Ascending aorta (tissue), 2 donors: ENCODE measurements at places on chromosomes 1 and 21.

GRCh38 chr1:234694661-234695060 lies 84.7 kb upstream of the IRF2BP2 start:
- DNase-seq = no peak

DNA sequence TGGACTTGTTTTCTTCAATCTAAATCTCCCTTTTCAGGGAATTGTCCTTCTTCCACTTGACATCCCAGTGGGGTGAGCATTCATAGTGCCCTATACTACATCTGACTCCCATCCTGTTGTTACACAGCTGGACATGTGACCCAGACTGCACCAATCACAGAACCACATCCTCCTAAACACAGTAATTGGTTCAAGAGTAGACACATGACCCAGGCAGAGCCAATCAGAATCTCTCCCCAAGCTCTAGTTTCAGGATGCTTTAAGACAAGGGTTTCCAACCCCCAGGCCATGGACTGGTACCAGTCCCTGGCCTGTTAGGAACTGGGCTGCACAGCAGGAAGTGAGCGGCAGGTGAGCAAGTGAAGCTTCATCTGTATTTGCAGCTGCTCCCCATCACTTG lies 5.6 kb upstream of the DDOST start:
- no peak for DNase-seq

DNA sequence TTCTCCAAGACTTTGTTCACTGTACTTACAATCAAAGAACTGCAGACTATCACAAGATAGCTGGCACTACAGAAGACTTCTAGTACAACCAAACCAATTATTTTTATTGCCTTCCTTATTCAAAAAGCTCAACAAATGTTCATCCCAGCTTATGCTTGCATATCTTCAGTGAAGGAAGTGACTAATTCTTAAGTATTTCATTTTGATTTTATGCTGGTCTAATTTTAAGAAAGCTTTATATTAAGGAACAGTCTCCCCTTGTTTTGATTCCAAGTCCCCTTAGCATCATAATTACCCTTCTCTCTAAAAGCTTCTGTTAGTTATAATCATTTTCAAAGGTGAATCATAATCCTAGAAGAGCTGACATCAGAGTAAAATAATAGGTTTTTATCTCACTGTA lies 132.9 kb downstream of the LRRIQ3 start:
- DNase-seq = no peak

- DNase-seq = no peak
These were observed at the start of gene KISS1 for GRCh38 chr1:204196068-204196795. KISS1 (minus strand) TSS chr1:204196491; CDS start chr1:204192876, 3,615 bp downstream.

DNA sequence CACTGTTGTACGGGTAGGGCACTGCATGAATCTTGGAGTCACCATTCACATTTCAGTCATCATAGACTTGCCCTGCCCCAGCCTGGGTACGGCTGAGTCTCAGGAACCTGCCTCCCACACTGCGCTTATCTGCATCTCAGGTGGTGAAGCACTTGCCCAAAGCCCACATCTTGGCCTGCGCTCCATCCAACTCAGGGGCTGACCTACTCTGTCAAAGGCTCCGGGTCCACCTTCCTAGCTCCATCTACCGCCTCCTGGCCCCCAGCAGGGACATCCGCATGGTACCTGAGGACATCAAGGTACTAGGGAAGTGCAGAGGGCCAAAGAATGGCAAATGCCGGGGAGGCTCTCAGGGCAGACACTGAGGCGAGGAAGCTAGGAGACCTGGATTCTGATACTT lies 11.7 kb downstream of the RHOC start:
- no peak for DNase-seq

DNA sequence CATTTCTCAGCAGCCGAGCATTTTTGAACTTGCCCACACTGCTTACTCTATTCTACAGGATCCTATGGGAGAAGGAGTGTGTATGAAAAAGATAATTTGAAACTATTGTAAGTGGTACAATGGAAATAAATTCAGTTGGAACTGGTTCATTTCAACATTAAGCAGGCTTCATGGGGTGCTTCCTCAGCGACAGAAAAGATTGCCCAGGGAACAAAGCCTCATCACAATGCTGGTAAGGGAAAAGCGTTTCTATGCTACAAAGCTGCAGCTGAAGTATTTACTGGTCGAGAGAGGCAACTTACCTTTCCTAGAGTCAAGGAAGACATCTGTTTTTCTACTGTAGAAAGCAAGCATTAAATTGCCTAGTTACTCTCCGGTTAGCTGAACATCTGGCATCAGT lies 568.2 kb upstream of the ZP4 start:
- DNase-seq = no peak

DNA sequence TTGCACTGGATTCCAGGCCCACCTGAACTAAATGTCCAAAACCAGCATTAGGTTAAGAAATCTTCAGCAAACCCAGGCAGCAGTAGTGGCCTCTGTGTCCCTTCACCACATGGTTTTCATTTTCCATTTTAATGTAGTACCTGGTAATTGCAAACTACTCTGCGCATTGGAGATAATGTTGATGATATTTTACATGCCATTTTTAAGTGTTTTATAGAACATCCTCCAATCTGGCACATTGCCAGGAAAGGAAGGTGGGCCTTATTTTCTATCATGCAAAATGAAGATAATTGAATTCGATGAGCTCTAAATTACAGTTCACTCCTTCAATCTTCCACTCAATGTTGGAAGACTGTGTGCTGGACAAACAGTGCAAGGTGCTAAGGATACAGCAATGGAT lies 89.5 kb downstream of the ZC3H11B start:
- no peak for DNase-seq
